ENCODE measurements at places on chromosomes 7 and 10.

GRCh38 chr7:40646717-40647116 lies 511.9 kb downstream of the SUGCT start:
- DNase-seq = no peak

DNA sequence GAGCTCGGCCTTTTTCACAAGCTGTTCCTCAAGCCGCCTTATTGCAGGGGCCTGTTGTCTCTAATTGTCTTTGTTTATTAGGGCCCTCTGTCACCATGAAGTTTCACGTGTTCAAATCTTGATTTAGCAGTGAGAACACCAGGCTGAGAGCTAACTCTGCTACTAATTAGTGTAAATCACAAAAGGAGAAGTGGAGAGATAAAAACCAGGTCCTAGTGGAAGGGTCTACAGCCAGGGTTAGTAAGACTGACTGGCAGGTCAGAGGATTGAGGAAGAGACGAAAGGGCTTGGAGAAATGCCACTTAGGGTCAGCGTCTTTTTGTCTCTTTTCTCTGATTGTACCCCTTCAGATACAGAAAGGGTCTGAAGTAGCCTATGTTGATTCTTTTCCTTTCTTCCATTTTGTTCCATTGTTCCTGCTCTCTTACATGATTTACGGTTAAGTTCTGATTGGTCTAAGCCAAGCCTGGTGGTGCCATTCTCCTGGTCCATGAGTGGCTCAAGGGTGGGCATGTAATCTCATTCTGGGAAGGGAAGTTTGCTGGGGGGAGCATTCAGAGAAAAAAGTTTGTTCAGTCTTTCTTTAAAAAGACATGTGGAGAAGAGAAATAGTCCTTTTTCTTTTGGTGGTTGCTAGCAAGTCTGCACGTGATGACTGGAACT lies 21.3 kb downstream of the SSMEM1 start:
- no peak for DNase-seq

GRCh38 chr7:41738806-41739205 lies 35.9 kb upstream of the INHBA start:
- DNase-seq = no peak

GRCh38 chr10:117631276-117632145 lies 89.0 kb downstream of the EMX2 start:
- no peak for DNase-seq

DNA sequence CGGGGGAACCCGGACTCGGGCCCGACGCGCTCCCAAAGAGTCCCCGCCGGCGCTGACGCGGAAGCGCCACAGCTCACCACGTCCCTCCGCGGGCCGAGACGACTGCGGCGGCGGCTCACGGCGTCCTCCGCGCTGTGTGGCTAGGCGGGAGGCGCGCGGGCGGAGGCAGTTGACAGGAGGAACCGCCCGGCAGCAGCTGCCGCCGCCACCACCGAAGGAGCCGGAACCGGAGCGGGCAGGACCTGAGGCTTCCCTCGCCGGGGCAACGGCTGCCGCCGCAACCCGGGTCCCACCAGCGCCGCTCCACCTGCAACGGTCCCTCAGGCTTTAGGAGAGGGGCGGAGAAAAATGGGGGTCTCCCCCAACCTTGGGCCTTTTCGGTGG lies 334 bp downstream of the ZNF800 start:
- DNase-seq = peak; percentile 51

- DNase-seq = no peak
Observed at GRCh38 chr7:36763132-36763816, 39.0 kb upstream of the AOAH start.

DNA sequence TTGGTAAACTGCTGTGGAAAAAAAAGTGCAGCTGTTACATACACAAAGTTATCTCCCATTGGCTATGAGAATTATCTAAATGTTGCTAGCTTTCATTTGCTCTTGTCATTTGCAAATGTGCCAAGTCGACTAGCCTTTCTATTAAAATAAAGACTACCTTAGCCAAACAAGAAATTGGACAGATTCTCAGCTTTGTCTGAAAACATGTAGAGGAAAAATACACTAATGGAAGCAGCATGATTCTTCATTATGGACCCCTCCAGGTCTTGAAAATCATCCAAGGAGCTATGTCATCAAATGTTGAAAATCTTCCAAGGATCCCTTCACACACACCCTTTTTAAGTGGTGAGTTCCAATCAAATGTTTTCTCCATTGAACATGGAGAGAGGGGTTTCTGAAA lies 237.7 kb downstream of the ETV1 start:
- no peak for DNase-seq

- DNase-seq = no peak
Observed at GRCh38 chr10:132514821-132515520, 22.6 kb upstream of the INPP5A start.

- no peak for DNase-seq
Observed at GRCh38 chr10:6699336-6699735, 119.3 kb upstream of the PRKCQ start.

Measured in stimulated activated CD8-positive, alpha-beta memory T cell treated with anti-CD3 and anti-CD28 coated beads, Interleukin-15, amount 100 ng/mL, for 48 hours (primary cell).